SIG-M5 (cell line): ENCODE measurements at places on chromosomes 2 and 18.

DNA sequence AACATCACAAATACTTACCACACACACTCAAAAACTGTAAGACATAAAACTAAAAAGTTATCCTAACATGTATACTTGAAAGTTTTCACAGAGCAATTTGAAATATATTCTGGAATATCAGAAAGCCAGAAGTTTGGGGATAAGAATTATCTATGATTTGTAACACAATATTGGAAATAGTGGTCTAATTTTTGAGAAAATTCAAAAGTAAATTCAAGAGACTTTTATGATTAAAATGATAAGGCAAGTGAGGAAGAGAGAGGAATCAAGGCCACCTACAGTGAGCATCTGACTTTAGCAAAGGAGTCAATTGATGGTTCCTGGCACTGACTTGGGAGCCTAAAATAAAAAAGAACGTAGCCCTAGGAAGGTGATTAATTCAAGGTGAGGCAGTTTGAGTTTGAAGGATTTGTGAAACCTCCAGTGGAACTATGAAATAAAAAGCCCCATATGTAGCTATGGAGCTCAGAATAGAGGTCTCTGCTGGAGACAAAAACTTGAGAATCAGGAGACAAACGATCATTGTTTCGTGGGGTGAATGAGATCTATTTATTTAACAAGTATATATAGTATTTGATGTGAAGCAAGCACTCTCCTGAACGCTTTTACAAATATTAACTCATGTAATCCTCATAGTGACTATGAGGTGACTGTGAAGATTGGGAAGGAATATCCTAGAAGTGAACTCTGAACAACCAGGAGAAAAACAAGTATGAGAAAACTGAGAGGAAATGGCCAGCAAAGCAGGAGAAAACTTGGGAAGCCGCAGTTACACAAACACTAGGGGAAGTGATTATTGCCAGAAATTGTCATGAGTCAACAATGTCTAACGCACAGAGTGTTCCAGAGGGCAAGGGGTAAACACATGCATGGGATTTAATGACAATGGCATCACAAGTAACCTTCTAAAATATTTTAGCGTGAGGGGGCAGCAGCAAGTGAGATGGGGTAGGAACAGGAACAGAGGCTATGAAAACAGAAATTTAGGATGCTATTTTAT, 12.8 kb downstream of the TFPI start:
- no peak for DNase-seq

GRCh38 chr2:240792629-240793312, 27.2 kb downstream of the KIF1A start:
- no peak for DNase-seq

DNA sequence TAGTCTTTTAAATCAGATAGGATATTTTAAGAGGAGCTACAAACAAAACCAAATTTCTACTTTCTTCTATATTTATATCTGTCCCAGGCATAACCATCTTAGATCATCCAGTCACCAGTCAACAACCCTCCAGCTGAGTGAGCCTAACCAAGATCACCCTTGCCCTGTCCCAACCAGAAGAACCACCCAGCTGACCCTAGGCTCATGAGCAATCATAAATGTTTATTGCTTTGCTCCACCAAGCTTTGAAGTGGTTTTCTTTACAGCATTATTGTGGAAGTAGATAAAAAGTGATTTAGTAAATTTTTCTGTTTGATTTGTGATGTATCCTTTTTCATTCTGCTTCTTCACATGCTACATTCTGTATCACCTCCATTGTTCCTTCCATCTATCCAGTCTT, 167.2 kb upstream of the PIEZO2 start:
- no peak for DNase-seq

- DNase-seq: no peak
These were observed 8.7 kb downstream of the NCK2 start for GRCh38 chr2:105753380-105753779.
